CD4-positive, alpha-beta T cell treated with Interleukin-21 for 1 hour (primary cell): ENCODE measurements at places on chromosomes 1 and 21.

DNA sequence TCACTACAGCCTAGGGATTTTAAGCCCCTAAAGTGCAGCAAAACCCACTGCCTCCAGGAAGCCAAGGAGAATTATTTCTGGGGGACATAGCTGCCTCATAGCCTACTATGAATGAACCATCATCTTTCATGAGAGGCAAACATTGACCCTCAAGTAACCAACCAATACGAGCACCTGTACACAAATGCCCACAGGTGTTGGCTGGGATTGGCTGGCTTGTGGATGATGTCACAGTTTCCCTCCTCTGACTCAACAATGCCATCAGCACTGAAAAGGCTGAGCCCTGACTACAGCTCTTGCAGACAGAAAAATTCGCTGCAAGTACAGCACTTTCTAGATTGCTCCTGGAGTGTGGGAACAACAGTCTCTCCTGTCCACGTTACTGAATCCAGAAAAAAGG, at the start of gene HMGB4:
HMGB4 (plus strand) TSS at position 301 of the 400 bp plus-strand sequence. CDS start 113 bp downstream, outside the sequence.
- DNase-seq: no peak

DNA sequence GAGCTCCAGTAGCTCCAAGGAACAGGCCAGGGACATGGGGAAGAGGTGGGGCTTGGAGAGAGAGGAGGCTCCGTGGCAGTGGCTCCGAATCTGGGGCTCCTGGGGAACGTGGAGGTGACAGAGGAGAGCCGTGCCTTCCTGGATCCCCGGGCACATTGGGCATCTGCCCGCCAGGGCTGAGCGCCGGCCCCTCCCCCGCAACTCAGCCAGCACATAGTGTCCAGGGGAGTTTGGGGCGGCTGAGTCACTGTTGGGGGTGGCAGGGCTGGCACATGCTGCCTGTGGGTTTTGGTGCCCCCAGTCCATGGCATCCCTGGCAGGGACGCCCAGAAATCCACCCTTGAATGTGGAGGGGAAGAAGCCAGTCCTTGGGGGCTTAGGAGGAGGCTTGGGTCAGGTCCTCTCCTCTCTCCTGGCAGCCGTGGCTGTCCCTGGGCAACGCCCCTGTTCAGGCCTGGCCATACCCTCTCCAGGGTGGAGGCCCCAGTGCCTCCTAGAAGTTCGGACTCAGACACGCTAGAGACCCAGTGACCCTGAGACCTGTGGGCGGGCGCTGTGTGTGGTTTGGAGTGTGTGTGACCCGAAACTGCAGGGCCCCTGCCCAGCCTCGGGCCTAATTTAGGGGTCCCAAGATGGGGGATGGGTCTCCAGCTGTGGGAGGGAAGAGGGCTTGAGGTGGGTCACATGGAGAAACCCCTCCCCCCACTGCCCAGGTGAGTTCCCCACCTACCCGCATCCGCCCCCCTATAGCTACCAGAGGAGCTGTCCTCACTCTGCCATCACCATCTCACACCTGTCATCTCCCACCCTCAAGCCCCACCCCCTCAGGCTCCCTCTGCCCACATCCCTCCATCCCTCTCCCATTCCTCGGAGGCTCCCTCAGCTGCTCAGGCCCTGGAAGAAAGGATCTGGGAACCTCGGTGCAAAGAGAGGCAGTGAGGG, 1.6 kb downstream of the HSPB7 start:
- DNase-seq: no peak

DNA sequence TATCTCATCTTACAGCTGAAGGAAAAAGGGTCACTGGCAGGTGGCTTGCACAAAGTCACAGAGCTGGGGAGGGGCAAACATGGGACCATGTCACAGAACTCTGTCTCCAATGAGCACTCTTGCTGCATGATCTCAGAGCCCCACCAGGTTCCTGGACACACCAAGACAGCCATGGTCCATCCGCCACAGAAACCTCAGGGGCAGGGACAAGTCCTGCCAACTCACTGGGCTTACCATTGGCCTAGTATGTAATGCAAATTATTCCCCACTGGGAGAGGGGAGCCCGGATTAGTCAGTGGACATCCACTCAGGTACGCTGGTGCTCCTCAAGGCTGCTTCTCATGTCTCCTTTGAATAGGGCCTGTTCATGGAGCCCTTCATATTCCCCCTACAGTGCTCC, 14.2 kb downstream of the S100A7A start:
- DNase-seq: no peak

- no peak for DNase-seq
These were observed 89.1 kb upstream of the NEGR1 start for GRCh38 chr1:72371259-72372035.

DNA sequence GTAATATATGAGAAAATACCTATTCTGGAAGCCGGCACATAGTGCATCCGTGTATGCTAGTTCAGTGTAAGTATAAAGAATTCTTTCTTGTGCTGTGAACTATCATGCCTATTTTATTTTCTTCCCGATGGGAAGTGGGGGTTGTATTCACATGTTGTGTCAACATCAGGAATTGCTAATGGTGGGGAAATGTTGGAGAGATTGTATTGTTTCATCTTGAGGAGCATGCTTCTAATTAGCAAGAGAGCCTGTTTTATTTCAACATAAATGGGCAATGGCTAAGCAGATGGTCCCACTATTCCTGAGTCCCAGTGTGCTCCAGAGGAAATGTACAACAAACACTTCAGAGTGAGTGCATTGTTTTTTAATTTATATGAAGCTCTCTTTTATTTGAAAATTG, 485.2 kb downstream of the PLPP3 start:
- no peak for DNase-seq

- no peak for DNase-seq
These were observed 55.2 kb upstream of the GPR88 start for GRCh38 chr1:100482748-100483147.

GRCh38 chr1:20974069-20974468, 187.0 kb upstream of the HP1BP3 start:
- no peak for DNase-seq

- DNase-seq: peak; percentile 70
These were observed 21.3 kb downstream of the GPSM2 start for GRCh38 chr1:108897865-108898720.

- DNase-seq: peak; percentile 33
These were observed 24.3 kb downstream of the PER3 start for GRCh38 chr1:7808253-7808844.

DNA sequence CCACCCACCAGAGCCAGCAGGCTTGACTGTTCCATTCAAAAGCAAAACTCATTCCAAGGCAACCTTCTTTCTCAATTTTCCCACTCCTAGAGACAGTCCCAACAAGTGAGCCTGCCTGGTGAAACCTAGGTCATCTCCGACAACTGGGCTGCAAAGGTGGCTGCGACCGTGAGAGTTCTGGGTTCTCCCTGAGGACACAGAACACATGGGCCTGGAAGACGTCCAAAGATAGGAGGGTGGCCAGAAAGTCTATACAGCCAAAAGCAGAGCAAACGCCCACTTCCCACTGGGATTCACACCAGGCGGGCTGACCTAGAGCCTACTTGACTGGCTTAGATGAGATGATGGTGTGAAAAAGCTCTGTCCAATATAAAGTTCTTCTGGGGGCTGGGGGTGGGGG, 90.2 kb upstream of the GRIK3 start:
- no peak for DNase-seq

- DNase-seq: no peak
These were observed 37.8 kb upstream of the S1PR1 start for GRCh38 chr1:101198842-101199636.

GRCh38 chr1:170863621-170864020, 71.7 kb upstream of the MROH9 start:
- DNase-seq: no peak

- DNase-seq: no peak
These were observed 12.6 kb downstream of the RHBDL2 start for GRCh38 chr1:38929054-38929453.

DNA sequence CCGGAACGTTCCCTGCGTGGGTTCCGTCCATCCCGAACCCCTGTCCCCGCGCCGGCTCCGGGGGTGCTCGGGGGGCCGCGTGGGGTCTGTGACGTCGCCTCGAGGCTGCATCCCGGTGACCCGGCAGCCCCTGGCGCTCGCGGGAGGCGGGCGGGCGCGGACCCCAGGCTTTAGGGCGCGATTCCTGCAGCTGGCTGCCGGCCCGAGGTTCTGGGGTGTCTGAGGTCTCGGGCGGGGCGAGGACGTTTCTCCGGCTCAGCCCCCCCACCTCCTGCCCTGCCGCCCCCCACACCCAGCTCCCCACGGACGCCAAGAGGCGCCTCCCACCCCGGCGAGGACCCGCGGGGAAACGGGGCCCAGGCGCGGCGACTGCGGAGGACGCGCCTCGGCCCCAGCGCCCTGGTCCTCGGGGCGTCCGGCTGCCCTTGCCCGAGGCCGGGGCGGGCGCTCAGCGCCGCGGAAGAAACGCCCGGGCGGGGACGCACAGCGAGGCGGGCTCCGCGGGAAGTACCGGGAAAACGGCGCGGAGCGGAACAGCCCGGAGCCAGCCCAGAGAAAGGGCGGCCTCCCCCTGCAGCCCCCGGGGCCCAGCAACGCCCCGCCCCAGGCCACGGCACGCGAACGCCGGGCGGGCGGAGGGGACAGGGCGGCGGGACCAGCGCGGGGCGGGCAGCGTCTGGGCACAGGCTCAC, 1.3 kb upstream of the PCBP3 start:
- peak; percentile 22 for DNase-seq

DNA sequence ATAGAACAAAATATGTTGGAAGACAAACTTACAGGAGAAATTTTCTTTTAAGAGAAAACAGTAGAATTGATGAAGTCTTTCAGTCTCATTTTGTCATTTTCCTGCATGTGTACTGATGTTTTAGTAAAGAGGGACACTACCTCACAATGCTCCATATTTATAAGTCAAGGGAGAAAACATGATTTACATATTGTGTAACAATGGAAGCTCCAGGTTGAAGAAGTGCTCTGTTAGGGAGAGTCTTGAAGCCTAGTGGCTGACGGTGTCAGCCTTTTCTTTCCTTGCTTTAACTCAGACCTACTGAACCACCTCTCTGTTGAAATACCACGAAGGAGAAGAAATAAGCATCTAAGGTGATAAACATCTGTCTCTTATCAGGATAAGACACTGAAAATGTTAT, 75.0 kb downstream of the C4BPA start:
- DNase-seq: no peak

DNA sequence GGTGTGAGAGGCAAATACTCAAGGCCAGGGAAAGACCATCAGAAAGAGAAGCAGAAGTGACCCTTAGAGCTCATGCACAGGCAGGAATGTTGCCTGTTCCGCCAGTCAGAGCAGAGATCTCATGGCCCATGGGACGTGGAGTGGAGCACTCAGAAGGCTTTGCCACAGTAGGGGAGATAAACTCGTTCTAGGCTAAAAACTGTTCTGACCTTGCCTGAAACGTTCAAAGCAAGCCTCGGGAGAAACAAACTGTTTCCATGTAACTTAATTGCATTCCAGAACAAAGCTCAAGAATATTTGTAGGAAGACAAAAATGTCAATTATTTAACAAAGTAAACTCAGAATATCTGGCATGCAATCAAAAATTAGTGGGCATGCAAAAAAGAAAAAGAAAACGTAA, 20.7 kb upstream of the SLC19A1 start:
- no peak for DNase-seq

DNA sequence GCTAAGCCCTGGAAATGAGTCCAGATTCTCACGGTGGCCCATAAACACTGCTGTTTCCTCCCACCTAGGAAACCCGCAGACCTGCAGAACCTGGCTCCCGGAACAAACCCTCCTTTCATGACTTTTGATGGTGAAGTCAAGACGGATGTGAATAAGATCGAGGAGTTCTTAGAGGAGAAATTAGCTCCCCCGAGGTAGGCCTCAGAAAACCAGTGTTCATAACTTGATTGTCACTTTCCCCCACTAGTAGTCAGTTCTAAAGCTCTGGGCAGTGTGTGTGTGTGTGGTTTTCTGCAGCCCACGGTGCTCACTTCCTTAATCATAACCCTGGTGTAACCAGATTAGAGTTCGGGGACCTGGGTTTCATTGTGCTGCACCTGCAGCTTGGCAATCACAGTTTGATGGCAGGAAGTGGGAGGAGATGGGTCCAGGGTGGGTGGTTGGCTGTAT, 39.1 kb downstream of the CLIC6 start:
- DNase-seq: peak; percentile 10

- DNase-seq: peak; percentile 47
These were observed 126.7 kb upstream of the CSF3R start for GRCh38 chr1:36609241-36610027.

DNA sequence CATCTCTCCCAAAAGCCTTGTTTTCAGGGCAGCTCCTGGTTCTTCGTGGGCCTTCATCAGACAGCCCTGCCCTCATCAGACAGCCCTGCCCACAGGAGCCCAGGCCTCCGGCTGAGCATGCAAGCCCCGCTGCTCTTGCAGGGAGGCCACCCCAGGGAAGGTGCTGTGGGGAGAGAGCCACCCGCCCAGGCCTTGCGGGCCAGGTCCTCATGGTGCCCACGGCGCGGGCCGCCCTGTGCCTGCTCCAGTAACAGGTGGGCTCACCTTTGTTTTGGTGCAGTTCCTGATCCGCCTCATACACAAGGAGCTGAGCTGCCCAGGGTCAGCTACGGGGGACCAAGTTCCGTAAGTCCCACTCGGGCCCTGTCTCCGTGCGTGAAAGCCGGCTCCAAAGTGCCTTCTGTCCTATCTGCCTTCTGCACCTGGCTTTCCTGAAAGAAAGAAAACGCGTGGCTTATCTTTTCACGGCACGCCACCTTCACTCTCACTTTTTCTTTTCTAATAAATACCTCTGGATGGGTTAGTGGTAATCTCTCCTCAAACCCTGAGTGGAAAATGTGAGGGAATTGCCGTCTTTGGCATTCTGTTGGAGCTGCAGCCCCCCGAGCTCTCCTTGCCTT, 65.9 kb downstream of the SLC37A1 start:
- no peak for DNase-seq
